Mammary epithelial cell (primary cell): ENCODE measurements at places on chromosomes 13 and 19. TPM values are rescaled to one million over a fixed set of nuclear protein-coding genes. Genes with fewer than 3 reads are reported as not detected.

The CNN2 gene
- total RNA-seq: 279 and 420 TPM in 2 replicates

The BRCA2 gene
- 3.0 TPM for total RNA-seq

The ZNF816 gene
- total RNA-seq: 10.8 TPM

The SAFB gene
- 26.0 TPM for total RNA-seq

The POSTN gene
- 20.0 and 55.6 TPM in 2 replicates for total RNA-seq

DNA sequence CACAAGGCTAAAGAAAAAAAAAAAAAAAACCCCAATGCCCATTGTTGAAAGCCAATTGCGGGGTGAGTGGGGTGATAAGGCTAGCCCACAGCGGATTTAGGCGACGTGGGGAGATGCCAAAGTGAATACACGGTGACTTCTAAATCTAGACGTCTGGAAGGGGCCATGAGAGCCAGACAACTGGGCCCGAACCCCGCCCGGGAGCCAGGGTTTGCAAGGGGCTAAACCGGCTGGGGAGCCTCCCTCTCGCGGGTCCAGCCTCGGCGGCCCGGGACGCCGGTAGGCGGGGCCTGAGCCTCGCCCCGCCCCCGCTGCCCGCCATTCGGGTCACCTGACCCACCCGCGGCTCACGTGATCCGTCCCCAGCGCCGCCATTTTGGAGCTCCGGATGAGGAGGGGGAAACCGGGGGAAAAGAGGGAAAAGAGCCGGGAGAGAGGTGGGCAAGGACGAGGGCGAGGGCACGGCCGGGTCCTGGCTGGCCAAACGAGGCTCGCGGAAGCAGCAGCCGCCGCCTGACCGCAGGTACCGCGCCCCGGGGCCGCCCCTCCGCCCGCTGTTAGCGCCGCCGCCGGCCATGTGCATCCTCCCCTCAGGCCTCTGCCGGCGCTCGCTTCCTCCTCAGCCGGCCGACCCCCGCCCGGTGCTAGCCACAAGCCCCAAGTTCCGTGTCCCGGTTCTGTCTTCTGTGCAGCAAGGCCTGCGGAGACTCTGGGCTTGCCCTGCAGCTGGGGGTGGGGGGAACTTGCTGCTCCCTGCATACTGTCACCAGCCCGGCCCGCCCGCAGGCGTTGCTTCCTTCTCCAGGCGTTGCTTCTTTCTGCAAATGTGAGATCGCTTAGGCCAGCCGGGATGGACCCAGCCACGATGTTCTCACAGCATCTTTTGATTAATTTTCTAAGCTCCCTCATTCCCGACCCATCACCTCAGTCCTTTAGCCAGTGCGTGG lies at the start of gene ZNF507:
TSS of gene ZNF507 (plus strand) at position 350 of the 947 bp plus-strand sequence. CDS start 7,221 bp downstream, outside the sequence.
- DNase-seq: peak; percentile 61

GRCh38 chr13:29888306-29888705 lies 37.9 kb upstream of the UBL3 start:
- DNase-seq: peak; percentile 25

DNA sequence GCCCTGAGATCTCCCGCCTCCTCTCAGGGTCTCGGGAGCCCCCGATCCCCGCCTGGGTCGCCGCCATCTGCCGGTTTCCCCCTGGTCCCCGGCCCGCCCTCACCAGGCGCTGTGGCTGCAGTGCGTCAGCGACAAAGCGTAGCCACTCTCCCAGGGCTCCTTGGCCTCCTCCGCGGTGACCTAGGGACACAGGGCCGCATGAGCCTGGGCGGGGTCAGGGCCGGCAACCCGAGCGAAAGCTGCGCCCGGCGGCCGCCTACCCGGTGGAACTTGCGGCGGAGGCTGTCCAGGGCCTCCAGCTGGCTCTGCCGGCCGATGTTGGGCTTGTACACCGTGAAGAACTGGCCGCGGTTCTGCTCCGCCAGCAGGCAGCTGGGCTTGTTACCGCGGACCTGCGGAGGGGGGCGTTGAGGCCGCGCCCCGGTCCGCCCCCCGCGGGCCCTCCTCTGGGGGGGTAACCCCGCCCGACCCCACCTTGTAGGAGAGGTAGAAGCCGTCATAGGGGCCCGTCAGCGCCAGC lies 5.3 kb downstream of the GPX4 start:
- DNase-seq: no peak

DNA sequence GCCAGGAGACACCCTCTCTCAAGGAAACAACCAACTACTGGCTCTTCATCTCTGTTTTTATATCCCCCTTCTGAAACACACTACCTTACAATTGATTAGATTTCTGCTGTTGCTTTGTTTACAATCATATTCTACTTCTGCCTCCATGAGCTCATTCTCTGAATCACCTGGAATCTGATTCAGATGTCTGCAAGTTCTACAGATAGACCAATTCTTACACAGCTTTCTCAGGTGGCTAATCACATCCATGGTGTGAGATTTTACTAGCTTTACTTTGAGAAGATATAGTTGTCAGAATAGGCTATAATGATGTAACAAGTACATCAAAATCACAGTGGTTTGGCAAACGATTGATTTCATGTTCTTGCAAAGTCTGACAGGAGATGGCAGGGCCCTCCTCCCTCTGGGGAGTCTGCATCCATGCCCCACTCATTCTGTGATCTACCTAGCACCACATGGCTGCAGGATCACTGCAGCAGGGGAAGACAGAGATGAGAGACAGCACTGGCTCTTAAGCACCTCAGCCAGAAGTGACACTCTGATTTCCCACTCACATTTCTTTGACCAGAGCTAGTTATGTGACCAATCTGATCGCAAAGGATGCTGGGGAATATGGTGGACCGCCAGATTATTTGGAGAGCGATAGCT lies 243.7 kb downstream of the FOXO1 start:
- peak; percentile 43 for DNase-seq

DNA sequence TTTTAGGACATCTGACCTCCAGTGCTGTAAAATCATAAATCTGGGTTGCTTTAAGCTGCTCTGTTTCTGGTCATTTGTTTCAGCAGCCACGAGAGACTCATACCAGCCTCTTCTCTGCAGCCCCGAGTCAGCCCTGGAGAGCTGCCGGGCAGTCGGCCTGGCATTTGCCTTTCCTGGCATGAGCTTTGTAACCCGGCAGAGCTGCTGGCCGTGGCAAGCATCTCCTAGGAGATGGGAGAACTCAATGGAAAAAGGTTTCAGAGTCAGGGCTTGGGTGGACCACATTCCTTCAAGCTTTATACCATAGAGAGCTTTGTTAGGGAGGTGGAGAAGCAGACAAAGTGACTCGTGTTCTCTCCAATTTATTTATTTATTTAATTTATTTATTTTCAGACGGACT lies 21.6 kb upstream of the CCL25 start:
- DNase-seq: no peak

DNA sequence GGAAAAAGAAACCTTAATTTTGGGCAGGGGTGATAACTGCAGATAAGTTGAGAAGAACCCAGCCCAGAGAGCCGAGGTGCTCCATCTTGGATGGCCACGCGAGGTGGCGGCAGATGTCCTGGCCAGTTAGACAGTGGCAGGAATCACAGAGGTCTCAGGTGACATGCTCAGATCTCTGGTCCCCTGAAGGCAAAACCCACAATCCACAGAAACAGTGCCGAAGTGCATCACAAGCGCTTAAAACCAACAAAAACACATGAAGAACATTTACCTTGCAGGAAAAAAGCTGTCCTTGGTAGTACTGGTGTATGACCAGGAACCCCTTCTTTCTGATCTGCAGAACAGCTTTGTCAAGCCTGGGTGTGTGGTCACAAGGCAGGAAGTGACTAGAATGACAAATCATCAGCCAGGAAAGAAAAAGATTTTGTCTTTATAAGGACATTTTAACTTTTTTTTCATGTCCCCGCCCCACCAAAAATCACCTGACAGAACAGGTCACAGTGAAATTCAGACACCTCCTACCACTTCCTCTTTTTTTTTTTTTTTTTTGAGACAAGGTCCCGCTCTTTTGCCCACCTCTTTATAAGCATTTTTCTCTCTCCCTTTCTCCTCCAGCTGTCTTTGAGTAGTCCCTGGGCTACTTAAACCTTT lies at the start of gene LCP1:
TSS of gene LCP1 (minus strand) at position 338 of the 651 bp plus-strand sequence. CDS start 22,515 bp downstream, outside the sequence.
- DNase-seq: peak; percentile 10

- DNase-seq: peak; percentile 46
These were observed 103.4 kb upstream of the POSTN start for GRCh38 chr13:37701972-37702371.

- no peak for DNase-seq
These were observed 5.1 kb downstream of the OR7A10 start for GRCh38 chr19:14843578-14843977.

DNA sequence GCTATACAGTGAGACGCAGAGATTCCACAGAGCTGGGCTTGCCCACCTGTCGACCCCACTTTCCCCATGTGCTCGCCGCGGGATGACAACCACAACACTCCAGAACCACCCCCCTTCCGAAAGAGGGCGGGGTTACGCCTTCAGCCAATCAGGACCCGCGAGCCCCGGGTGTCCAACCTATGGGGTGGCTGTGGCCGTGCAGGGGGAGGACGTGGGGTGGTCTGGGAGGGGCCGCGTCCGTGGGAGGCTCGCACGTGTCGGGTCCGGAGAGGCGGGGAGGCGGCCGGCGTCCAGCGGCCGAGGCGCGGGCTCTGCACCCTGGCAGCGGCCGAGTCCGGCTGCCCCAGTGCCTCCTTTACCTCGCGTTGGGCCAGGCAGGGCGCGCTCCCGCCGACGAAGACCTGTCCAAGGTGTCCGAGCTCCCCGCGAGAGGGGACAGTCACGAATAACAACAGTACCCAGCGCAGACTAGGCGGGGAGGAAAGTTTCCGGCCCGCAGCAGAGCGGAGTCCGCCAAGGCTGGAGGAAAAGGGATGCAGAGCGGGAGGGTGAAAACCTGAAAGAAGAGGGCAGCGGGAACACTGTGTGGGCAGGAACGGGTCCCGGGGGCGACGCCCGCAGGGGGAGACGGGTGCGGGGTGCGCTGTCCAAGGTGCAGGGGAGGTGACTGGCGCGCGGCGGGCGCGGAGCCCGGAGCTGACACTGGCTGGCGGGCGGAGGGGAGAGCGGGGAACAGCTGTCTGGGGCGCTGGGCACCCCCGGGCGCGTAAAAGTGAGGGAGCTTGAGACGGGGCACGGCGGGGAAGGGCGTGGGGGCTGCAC lies 911 bp downstream of the ENOX1 start:
- peak; percentile 56 for DNase-seq

DNA sequence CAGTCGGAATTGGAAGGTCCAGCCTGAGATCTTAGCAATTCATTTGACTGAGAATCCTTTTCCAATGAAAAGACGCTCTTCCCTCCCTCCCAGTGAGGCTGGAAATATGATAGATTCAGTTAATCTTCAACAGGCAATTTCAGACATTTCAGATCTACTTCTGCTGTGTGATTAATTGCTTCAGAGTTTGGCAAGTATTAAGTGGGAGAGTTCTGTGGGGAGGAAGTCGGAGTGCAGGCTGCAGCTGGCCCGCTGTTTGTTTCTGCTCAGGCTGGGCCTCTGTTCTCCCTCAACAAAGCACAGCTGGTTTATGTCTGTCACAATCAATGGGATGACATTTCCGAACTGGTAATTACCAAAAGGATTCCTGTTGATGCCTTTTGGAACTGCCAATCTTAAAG lies 178.2 kb downstream of the NDFIP2 start:
- peak; percentile 53 for DNase-seq

GRCh38 chr13:33933810-33934209 lies 115.9 kb downstream of the RFC3 start:
- no peak for DNase-seq

GRCh38 chr19:40683437-40683836 lies 7.0 kb downstream of the NUMBL start:
- DNase-seq: no peak

DNA sequence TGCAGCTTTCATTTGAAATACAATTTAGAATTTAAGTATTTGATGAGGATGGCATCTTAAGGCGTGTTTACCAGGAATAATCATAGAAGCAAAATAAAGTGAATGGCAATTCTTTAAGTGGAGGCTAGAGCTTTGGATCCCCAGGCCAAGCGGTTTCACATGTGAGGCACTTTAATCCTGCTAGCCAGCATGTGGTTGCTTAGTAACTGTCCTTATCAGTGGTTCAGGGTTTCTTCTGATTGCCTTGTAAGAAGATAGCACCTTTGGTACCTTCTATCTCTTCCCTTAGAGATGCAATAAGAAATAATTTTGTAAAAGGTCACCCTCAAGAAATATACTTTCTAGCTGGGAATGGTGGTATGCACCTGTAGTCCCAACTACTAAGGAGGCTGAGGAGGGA lies 38.9 kb upstream of the SERP2 start:
- no peak for DNase-seq

DNA sequence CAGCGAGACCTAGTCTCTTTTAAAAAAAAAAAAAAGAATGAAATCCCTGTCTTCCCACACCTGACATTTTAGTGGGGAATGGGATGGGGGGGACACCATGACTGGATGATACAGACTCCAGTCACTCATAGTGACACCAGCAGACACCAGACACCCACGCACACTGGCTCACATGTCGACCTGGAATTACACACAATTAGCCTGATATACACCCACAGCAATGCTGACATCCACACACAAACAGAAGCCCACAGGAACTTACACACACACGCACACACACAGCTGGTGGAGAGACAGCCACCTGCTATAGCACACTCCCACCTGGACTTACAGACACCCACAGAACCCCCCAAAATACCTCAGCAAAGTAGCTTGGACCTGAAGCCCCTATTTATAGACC lies 8.3 kb upstream of the NANOS3 start:
- no peak for DNase-seq

DNA sequence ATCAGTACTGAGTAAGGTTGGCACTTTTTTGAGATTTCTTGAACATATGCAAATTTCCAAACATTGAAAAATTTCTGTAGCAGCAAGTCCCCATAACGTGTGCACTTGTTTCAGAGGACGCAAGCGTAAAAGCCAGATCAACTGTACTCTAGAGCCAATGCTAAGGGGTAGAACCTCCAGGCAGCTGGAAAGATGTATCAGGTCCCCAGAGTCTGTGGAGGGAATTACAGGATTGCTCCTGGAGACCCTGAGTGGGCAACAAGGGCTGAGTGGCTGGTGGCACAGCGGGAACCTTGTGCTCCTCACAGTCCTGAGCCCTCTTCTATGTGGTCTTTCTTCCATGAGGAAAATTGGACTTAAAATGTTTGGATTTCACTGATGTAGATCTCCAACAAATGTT lies 53.9 kb upstream of the AMER2 start:
- DNase-seq: no peak
